ENCODE measurements at places on chromosomes 11 and 22.

DNA sequence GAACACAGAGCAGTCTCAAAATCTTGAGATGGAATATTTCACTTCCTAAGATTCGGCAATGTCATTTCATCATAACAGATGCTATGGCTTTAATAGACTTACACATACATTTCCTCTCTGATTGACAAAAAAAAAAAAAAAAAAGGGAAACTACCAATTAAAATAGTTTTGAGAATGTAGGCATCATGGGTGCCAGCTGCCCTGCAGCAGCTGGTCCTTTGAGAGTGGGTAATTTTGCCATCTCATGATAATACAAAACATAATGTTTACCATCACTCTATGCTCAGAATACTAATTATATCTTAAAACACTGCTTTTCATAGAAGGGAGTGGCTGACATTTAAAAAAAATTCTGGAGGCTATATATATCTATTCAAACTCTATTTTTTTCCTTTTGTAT, 775.6 kb upstream of the CCDC90B start:
- no peak for DNase-seq

- DNase-seq, result no peak
Measured at GRCh38 chr11:17102462-17102861, 25.0 kb upstream of the RPS13 start.

- DNase-seq, result no peak
Measured at GRCh38 chr11:77886401-77886800, 65.5 kb downstream of the AAMDC start.

GRCh38 chr22:30423301-30423958, 2.1 kb upstream of the MTFP1 start:
- no peak for DNase-seq

DNA sequence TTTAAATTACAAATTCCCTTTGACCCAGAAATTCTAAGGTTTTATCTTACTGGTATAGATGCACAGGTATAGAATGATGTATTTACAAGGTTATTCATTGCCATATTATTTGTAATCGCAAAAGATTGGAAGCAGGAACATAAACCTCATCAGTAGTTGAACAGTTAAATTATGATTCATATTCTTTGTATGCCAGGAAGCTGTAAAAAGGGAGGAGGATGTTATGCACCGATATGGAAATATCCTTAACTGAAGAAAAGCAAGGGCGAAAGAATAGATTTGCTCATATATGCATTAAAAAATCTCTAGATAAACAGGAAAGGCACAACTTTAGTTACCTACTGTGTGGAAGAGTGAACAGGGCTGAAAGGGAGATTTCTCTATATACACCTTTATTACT, 36.7 kb downstream of the PPFIA1 start:
- DNase-seq, result no peak

- DNase-seq, result no peak
Measured at GRCh38 chr11:68146010-68146540, 24.9 kb upstream of the CHKA start.

- no peak for DNase-seq
Measured at GRCh38 chr22:49425356-49425755, 402.3 kb downstream of the BRD1 start.

DNA sequence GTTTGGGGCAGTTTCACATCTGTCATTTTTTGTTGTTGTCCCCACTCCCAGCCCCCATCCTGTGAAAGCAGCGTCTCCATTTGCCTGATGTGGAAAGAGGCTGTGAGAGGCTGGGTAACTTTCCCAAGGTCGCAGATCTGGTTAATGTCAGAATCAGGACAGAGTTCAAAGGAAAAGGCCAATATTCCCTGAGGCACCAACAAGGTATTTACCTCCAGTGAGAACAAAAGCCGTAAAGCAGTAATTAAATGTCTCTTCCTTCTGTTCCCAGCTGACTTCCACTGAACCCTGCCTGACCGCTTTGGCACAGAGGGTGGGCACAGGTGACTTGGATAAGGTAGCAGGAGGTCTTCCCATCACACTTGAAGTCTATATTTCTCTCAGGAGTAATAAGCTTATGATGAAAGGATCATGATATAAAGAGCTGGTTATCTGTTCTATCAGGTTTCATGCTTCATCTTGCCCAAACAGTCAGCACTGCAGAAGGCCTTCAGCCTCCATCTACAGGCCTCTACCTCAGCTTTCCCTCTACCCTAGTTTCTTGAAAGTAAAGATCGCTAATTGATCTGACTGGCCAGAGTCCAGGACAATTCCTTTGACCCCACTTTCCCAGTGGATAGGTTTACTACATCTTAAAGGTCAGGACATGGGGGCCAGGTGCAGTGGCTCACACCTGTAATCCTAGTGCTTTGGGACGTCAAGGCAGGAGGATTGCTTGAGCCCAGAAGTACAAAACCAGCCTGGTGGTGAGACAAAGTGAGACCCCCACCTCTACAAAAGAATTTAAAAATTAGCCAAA, 9.4 kb downstream of the C11orf91 start:
- DNase-seq, result no peak

- DNase-seq, result peak; percentile 61
Measured at GRCh38 chr11:10305964-10306918, 1.4 kb downstream of the ADM start.

GRCh38 chr22:17982572-17983141, 41.7 kb downstream of the MICAL3 start:
- no peak for DNase-seq

DNA sequence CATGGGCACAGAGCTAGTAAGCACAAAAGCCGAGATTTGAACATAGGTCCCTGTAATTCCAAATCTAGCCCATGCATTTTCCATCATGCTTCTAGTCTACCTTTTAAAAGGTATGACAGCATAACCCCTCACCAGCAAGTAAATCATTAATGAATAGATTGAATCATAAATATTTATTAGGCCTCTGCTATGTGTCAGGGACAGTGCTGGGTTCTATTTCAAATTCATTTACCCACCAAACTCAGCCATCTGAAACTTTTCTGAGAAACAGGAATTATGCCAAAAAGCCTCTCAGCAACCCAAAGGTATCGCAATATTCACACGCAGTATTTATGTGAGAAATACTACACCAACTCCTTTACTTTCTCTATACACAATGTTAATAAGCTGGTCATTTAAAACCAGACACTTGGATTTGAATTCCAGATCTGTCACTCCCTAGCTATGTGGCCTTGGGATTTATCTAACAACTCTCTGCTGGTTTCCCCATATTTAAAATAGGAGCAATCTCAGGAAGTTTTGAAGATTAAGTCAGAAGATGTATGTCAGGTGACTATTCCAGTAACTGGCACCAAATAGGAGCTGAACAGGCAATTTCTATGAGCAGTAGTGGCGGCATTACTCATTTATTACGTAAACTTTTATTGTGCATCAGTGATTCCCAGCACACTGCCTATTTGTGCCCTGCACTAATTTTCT, 191.4 kb downstream of the TENM4 start:
- DNase-seq, result no peak

DNA sequence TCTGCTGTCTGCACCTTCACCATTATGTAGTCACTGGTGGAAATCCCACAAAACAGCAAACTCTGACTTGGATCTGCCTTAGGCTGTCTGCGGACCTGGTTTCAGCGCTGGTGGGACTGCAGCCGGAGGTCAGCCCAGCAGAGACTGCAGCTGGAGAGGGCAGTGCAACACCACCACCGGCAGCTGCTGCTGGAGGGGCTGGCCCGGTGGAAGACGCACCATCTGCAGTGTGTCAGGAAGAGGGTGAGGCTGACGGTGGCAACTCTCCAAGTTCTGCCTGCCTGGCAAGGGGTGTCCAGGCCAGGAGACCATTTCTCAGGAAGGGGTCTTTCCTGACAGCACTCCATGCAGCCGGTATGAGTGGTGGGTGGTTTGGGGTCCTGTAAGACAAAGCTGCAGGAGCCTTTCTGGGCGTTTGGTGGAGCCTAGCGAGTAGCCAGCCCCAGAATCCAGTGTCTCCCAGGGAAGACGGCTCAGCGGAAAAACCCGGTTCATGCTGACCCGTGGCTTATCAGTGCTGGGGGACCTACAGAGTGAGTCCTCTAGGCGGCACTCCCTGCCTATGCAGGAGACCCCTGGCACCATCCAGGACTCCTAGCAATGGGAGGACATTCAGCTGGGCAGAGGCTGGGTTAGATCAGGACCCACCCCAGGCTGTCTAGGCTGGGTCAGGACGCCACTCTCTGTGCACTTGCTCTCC, 50.8 kb downstream of the PISD start:
- DNase-seq, result no peak

DNA sequence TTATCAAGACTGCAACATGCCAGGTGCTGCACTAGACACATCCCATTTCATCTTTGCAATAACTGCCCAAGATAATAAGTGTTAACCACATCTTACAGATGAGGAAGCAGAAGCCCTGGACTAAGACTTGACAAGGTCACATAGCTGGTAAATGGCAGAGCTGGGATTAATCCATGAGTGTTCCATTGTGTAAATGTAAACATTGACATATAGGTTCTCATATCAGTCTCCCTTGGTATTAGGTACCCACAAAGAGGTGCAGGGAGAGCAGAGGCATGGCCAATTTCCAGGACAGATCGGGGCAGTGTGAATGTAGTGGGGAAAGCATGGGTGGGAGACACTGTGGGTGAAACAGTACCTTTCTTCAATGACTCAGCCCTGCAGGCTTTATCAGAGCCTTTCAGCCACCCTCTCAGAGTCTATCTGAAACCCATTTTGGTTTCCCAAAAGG, 17.9 kb downstream of the MICAL2 start:
- DNase-seq, result no peak

DNA sequence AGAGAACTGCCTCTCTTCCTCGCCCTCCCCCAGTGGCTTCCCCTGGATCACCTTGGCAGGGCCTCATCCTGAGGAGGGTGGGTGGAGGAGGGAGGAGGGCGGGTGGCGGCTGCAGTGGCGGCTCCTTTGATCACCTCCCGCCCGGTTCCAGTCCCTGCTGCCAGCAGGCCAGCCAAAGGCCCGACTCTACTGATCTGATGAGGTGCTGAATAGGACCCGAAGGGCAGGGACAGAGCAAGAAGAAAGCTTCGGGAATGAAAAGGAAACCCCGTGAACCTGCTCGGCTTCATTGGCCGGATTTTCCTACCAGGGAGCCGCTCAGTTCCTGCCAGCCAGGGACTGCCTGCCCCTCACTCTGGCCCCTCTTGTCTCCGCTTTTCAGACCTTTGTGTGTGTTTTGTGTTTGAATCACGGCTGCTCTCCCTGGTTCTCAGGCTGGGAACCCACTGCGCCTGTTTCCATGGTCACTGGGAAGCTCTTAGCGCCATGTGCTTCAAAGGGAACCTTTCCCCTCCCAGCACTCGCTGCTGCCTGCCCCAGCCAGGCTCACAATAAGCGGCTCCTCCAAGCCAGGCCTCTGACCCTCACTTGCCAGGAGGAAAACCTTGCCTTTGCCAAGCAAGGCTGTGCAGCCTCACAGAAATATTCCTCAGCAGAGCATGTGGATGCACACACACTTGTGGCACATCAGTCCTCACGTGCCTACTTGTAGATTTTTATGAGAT, 56.8 kb downstream of the C22orf31 start:
- peak; percentile 80 for DNase-seq

GRCh38 chr22:33653532-33654063, 266.7 kb downstream of the LARGE1 start:
- no peak for DNase-seq

- no peak for DNase-seq
Measured at GRCh38 chr22:28462041-28462440, 217.6 kb downstream of the TTC28 start.

GRCh38 chr22:42176255-42176915, 45.8 kb upstream of the CYP2D6 start:
- no peak for DNase-seq

- DNase-seq, result no peak
Measured at GRCh38 chr11:100942016-100942415, 187.6 kb downstream of the PGR start.

GRCh38 chr11:64096835-64097234, 61.1 kb downstream of the FLRT1 start:
- DNase-seq, result no peak

DNA sequence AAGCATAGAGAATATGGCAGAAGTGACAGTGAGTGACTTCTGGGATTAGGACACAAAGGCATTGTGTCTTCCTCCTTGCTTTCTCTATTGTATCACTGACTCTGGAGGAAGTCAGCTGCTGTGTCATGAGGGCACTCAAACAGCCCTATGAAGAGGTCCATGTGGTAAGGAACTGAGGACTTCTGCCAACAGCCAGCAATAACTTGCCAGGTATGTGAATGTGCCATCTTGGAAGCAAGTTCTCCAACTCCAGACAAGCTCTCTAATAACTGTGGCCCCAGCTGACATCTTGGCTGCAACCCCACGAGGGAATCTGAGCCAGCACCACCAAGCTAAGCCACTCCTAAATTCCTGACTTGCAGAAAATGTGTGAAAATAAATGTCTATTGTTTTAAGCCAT, 83.6 kb upstream of the ZBED5 start:
- DNase-seq, result no peak

DNA sequence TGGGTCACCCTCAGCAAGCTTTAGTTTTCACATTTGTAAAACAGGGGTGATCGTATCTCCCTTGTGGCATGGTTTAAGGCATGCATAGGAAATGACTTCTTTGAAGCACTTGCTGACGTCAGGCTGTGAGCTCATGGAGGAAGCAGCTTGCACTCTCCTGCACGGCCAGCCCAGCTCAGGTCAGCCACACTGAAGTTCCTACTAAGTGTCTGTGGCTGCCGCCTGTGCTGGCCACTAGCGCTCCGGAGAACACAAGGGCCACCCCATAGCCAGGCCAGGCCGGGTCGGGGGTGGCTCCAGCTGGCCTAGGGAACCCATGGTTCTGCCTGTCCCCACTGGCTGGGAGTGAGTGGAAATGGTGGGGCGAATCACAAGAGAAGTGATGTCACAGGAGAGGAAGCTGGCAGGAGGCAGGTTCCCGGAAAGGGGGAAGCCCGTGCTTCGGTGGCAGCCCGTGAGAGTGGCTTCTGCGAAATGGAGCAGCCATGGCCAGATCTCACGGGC, 28.2 kb downstream of the KCTD17 start:
- no peak for DNase-seq

DNA sequence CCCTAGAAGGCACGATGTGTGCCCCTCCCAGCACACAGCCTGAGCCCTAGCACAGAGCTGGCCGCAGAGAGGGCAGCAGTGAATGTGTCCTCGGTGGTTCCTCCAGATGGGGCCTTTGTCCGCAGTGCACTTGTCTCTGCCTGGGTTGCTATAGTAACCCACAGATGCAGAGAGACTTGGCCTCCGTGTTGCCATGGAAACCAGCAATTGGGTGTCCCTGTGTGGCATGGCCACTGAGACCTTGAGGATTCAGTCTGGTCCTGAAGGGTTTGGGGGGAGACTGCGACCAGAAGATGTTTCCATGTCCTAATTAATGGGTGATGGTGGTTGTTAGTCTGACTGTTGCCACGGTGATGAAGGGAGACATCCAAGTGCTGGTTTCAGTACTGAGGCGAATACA, 42.6 kb upstream of the TUB start:
- no peak for DNase-seq

- no peak for DNase-seq
Measured at GRCh38 chr22:35526333-35526979, 14.2 kb upstream of the RASD2 start.

GRCh38 chr11:75233754-75234172, 6.8 kb upstream of the TPBGL start:
- DNase-seq, result peak; percentile 73

- DNase-seq, result no peak
Measured at GRCh38 chr11:128116447-128116846, 470.9 kb downstream of the ETS1 start.
